ENCODE measurements at places on chromosomes 6 and 20.

DNA sequence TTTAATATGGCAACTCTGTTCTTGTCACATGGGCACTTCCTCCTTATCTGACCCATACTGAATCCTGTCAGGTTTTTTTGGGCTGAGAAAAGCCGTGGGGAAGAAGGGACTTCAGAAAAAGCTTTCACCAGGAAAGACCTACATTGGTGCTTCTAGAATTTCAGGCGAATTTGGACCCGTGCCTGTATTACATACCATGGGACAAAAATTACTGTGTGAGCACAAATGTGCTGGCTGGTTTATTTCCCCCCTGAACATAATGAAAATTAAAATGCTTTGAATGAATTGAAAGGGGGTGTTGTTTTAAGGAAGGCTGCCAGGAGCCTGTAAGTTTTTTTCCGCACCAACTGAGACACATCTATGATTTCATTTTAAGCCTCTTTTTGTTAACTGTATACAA lies 29.6 kb downstream of the CAP2 start:
- DNase-seq, result no peak

DNA sequence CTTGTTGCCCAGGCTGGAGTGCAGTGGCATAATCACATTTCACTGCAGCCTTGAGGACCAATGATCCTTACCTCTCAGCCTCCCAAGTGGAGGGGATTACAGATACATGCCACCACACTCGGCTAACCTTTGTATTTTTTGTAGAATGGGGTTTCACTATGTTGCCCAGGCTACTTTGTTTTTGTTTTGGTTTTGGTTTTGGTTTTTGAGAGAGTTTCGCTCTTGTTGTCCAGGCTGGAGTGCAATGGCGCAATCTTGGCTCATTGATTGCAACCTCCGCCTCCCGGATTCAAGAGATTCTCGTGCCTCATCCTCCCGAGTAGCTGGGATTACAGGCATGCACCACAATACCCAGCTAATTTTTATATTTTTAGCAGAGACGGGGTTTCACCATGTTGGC lies 105.5 kb downstream of the BMP7 start:
- DNase-seq, result no peak

GRCh38 chr6:38803129-38803528 lies 88.0 kb downstream of the DNAH8 start:
- no peak for DNase-seq

DNA sequence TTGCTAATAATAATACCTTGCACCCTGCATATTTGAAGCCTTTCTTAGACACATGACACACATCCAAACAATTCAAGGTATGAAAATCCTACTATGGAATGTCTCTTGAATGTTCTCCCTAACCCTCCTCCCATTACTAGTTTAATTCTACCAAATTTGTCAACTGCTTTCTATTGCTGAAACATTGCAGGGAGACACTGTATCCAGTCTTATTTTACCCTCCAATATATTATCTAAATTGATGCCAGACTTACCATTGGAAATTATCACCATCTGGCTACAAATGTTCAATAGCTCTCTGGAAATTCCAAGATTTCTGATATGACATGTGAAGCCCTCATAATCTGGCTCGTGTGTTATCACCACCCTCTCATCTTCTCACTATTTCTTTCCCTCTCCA lies 1027.3 kb upstream of the CITED2 start:
- peak; percentile 91 for DNase-seq

- DNase-seq, result no peak
These were observed 4.6 kb downstream of the TFAP2D start for GRCh38 chr6:50717734-50718457.

DNA sequence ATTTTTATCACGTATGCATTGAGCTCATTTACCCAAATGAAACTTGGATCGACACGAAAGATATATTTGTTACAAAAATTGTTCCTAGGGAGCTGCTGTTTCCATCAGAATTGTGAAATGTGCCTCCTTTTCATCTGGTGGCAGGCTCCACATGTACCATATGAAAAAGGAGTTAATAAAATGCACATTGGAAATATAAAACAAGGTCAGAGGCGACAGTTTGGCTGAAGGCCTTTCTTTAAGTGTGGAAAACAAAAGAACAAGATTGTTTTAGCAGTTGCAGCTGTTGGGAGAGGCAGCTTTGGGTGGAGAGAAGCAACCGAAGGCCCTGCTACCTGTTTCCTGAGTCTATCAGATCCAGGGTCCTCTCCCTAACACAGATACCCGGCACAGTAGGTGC lies 334.5 kb upstream of the NT5E start:
- no peak for DNase-seq

GRCh38 chr6:158262755-158263154 lies 49.5 kb upstream of the TULP4 start:
- DNase-seq, result no peak

DNA sequence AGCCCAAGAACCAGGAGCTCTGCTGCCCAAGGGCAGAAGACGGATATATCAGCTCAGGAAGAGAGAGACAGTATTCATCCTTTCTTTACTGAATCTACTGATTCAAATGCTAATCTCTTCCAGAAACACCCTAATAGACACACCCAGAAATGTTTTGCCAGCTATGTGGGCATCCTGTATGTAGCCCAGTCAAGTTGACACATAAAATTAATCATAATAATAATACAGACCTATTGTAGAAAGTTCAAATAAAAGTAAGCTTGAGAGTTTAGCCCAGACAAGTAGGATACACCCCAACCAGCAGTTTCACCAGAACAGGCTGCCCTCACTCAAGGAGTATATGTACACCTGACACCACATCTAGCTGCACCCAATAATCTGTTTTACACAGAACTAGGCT lies 73.9 kb upstream of the VGLL2 start:
- no peak for DNase-seq

GRCh38 chr6:370555-370954 lies 21.0 kb upstream of the IRF4 start:
- DNase-seq, result no peak

GRCh38 chr6:165701564-165702354 lies 38.7 kb upstream of the PDE10A start:
- DNase-seq, result no peak

DNA sequence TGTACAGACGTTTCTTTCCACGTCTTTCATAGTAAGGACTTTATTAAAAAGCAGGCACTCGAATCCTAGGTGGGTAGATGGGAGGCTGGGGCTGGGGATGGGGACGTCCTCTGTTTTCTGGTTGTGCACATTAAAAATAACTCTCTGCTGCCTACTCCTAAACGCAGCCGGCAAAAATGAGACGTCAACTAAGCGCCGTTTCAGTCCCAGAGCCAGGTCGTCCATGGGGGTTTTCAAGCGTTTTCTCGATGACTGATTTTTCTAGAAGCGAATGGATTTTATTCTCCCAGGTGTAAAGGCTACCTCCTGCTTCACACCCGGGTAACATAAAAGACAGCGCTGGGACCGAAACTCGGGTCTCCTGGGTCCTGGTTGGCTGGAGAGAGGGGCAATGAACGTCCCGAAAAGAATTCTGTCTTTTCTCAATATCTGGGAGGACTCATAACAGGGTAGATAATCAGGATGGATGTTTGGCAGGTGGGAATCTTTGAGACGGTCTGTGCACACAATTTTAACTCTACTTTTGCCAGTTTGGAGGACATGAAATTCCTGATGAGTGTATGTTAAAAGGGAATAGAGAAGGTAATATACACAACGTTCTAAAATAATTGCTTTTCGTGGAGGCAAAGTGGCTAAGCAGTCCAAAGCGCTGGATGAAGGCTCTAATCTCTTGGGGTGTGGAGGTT lies 25.2 kb downstream of the GPX6 start:
- DNase-seq, result peak; percentile 20

- DNase-seq, result no peak
These were observed 79.4 kb downstream of the IRF4 start for GRCh38 chr6:470901-471448.

DNA sequence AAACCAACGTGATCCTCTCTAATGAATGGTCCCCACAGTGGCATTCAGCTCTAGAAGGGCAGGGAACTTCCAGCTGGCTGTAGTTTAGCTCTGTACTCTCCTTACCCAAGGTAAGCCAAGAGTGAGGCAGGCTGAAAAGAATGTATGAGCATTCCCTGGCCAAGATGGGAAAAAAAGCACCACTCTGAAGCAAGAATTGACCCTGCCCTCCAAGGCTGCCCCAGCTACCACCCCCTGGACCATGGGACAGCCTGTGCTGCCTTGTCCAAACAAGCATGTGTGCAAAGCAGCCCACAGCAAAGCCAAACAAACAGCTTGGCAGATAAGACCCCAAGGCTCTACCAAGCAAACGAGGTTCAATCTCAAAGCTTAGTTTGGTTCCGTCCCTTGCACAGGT lies 73.9 kb downstream of the GFOD1 start:
- no peak for DNase-seq

GRCh38 chr6:156775717-156776116 lies 1.5 kb upstream of the ARID1B start:
- DNase-seq, result no peak

DNA sequence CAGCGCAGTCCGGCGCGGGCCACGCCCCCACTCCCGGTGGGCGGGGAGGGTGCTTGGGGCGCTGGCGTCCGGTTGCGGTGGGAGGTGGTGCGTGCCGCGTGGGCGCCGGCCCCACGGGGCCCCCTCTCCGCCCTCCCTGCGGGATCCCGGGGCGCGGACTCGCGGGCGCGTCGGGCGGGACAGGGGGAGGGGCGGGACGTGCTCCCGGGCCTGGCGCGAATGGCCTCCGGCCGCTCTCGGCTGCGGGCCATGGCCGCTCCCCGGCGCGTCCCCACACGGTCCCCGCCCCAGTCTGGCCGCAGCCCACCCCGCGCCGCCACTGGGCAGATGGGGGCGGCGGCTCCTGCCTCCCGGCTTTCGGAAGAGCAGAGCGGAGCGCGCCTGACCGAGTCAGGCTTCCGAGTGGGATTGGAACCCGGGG lies 771 bp upstream of the PPP1R3G start:
- no peak for DNase-seq

- DNase-seq, result no peak
These were observed 15.3 kb upstream of the HECA start for GRCh38 chr6:139119552-139119951.

- peak; percentile 66 for DNase-seq
These were observed 8.7 kb downstream of the RNF144B start for GRCh38 chr6:18395856-18396197.

GRCh38 chr20:5919626-5920544 lies 30.4 kb downstream of the TRMT6 start:
- no peak for DNase-seq

DNA sequence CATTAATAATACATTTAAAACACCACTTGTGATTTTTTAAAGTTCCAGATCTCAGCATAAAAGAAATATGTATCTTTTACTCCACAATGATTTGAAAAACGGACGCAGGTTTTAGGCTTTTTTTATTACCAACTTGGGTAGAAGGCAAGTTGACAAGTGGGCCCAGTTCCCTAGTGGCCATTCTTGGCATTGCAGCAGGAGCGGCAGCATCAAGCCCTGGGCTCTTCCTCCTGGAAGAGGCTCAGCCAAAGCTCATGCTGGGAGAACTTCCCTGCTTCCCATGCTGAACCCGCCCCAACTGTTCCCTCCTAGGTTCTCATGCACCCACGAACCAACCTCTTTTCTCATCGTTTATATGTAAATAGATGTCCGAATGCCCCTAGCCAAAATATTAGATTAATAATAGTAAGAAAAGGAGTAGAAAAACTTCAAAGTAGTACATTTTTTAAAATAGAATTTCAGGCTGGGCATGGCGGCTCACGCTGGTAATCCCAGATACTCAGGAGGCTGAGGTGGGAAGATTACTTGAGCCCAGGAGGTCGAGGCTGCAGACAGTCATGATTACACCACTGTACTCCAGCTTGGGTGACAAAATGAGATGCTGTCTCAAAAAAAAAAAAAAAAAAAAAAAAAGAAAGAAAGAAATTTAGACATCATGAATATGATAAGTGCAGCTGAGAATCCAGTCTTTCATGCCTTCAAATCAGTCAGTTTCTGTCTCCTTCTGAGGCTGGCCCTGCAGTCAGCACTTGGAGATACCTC lies 18.2 kb upstream of the MYB start:
- DNase-seq, result no peak

DNA sequence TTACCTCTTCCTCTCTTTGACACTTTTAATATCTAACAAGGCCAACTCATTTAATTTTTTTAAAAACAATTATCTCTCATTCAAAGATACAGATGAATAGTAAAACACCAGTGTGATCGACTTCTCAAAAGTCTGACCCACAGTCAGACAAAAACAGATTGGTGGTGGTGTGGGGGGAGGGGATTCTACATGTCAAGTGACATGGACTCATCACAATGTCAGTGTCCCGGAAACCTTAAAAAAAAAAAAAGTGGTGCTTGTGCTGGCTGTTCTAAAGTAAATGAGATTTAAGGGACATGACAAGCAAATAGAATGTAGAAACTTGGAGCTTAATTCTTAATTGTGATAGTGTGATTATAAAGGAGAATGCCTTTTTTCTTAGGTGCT lies 16.3 kb upstream of the RFPL4B start:
- DNase-seq, result no peak

DNA sequence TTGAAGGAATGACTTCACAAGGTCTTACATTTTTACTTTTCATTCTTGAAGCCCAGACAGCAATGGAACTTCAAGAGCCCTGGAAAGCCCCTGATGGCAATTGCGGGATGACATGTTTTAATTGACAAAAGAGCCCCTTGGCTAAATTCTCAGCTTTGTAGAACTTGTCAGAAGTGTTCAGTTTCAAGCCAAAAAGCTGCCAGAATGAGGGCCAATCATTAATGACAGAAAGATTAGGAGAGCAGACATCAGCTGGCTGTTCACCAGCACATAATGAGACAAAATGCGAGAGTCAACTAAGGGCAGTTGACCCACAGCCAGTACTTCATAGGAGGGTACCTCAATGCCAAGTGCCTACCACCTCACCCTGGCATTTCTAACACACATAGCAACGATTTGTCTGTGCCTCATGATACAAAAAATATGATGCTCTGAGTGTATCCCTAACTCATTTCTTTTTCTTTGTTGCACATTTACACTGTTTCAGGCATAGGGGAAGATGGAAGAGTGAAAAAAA lies 243.1 kb downstream of the MYLK4 start:
- no peak for DNase-seq

GRCh38 chr6:13803581-13803980 lies 10.8 kb downstream of the MCUR1 start:
- DNase-seq, result peak; percentile 33

- DNase-seq, result no peak
These were observed 97.9 kb downstream of the HUS1B start for GRCh38 chr6:558959-559358.

DNA sequence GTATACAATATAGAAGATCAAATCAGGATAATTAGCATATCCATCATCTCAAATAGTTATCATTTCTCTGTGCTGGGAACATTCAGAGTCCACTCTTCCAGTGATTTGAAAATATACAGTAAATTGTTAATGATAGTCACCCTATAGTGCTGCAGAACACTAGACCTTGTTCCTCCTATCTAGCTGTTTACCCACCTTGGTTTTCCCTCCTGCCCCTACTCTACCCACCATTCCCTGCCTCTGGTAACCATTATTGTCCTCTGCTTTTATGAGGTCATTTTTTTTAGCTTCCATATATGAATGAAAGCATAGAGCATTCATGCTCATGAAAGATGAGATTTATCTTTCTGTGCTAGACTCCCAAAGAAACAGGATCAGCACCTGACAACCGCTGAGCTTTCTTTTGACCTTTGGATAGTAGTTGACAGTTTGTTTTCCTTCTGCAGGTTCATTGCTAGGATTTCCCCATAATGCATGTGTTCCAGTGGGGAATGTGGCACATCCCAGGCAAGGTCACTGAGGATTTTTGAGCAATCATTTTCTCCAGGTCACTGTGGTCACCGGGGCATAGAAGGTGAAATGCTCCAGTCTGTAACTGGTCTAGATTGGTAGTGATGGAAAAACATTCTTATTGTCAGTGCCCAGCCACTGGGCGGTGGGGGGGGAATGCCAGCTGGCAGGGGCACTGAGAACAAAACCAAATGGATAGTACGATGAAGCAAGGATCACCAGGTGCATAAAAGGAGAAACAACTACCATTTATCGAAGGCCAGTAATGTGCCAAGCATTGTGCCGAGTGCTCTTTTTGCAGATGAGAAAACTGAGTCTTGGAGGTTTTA lies 33.6 kb upstream of the BCAS1 start:
- no peak for DNase-seq

Measured in fibroblast of skin of abdomen (primary cell).